ENCODE measurements at places on chromosomes 3 and 15. TPM values are rescaled to one million over a fixed set of nuclear protein-coding genes. Genes with fewer than 3 reads are reported as not detected.

The FAH gene
- 33.3 TPM for total RNA-seq

The TMEM212 gene
- not detected for total RNA-seq

The DLL4 gene
- 1.8 TPM for total RNA-seq

The GOLGA8N gene
- 0.95 TPM for total RNA-seq

The GUCA1C gene
- not detected for total RNA-seq

All from A549 treated with Mapracorat at 1 μM for 4 hours (cell line).